ENCODE measurements at places on chromosomes 2 and 18. TPM values are rescaled to one million over a fixed set of nuclear protein-coding genes. Genes with fewer than 3 reads are reported as not detected.

Gene ALPP
- not detected for polyA plus RNA-seq

DNA sequence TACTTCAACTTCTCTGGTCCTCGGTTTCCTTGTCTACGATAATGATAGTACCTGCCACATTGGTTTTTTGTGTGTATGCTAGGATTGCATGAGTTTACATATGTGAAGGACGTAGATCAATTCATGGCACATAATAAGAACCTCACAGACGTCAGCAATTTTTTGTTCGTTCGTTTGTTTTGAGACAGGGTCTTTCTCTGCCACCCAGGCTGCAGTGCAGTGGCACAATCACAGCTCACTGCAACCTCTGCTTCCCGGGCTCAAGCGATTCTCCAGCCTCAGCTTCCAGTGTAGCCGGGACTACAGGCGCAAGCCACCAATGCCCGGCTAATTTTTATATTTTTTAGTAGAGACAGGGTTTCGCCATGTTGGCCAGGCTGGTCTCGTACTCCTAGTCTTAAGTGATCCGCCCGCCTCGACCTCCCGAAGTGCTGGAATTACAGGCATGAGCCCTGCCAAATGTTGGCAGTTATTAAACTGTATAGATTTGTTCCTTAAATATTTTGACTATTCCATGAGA lies 756 bp upstream of the SLC35F5 start:
- no peak for DNase-seq

DNA sequence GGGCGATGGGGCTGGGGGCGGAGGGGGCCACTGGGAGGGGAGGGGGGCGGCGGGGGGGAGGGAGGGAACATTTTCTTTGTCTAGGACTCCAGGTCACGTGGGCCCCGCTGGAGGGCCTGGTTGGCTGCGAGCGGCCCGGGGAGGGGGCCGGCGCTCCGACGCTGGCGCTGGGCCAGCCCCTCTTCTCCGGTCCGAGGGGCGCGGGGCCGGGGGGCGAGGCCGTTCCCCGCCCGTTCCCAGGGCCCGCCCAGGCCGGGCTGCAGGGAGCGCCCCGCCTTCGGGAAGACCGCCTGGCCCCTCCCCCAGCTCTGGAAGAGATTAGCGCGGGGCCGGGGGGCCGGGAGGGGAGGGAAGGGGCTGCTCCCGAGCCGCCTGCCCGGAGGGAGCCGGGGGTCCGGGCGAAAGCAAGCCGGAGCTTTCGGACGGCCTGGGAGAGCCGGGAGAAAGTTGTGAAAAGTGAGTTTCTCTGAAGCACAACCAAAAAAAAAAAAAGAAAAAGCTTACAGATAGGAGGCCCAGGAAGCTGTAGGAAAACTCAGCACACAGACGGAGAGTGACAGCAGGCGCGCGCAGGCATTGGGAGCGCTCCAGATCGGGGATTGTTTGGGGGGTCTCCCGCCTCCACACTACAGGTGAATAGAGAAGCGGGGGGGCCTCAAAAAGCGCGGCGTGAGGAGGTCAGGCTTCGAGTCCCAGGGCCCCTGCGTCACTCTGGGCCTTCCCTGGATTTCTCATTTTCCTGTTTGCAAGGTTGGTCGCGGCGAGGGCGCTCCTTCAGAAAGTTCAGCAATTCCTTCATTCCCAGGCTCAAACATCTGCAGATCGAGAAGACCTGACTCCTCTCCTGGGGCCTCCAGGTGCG lies 84.1 kb upstream of the POMC start:
- peak; percentile 82 for DNase-seq

DNA sequence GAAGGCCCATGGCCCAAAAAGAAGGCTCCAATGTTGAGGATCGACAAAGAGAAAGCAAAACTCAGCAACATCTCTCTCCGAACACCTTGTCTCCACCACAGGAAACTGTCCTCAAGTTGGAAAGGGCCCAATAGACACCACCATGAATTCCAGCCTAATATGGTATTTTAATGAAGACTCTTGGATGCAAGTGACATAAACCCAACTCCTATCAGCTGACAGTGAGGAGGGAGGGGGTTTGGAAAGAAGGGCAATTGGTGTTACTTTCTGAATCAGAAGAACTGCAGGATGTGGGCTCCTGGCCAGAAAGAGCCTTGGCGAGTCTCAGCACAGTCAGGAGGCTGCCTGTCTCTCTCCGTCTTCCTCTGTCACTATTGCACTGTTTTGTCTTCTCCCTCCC lies 40.3 kb upstream of the SIGLEC15 start:
- no peak for DNase-seq

- no peak for DNase-seq
Measured at GRCh38 chr2:159307942-159308341, 21.4 kb upstream of the WDSUB1 start.

- no peak for DNase-seq
Measured at GRCh38 chr2:176392249-176392648, 123.0 kb downstream of the MTX2 start.

GRCh38 chr2:51629406-51629805 lies 597.5 kb upstream of the NRXN1 start:
- no peak for DNase-seq
